Naive thymus-derived CD8-positive, alpha-beta T cell (primary cell): ENCODE measurements at places on chromosomes 11 and 22. TPM values are rescaled to one million over a fixed set of nuclear protein-coding genes. Genes with fewer than 3 reads are reported as not detected.

GRCh38 chr11:45262900-45263299 is 23.2 kb downstream of the SYT13 start:
- peaks cover 92% of the 10 kb centered on the region for H3K27me3 ChIP-seq
- no peak overlapping the region for H3K27ac ChIP-seq
- H3K36me3 ChIP-seq: no peaks in the 10 kb centered on the region
- no peaks in the 10 kb centered on the region for H3K4me1 ChIP-seq

FREY1 gene
- total RNA-seq: 3.4 TPM

- no peak overlapping the region for H3K27ac ChIP-seq
- no peak for DNase-seq
- H3K36me3 ChIP-seq: peaks cover 1% of the 10 kb centered on the region
- no peak overlapping the region for H3K4me3 ChIP-seq
- no peaks in the 10 kb centered on the region for H3K4me1 ChIP-seq
- peaks cover 39% of the 10 kb centered on the region for H3K27me3 ChIP-seq
Observed at GRCh38 chr22:47373648-47374272, 611.3 kb downstream of the TBC1D22A start.

TYMP gene
- 2.1 TPM for total RNA-seq

DNA sequence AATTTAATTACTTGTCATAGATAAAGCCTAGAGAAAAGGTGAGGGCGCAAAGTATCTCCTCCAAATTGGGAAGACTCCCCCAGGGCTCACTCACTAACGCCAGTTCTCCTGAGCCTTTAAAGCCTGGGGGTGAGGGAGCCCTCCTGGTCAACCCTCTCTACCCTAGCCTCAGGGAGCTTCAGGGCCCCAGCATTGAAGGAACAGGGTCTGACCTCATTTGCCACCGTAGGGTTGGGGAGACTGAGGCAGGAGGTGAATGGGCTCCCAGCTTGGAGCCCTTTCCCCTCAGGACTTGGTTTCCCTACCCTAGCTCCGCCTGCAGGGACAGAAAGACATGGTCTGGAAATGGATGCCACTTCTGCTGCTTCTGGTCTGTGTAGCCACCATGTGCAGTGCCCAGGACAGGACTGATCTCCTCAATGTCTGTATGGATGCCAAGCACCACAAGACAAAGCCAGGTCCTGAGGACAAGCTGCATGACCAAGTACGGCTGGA is 1.7 kb downstream of the FOLR2 start:
- DNase-seq: no peak
- H3K4me1 ChIP-seq: peaks cover 7% of the 10 kb centered on the region
- no peak overlapping the region for H3K27ac ChIP-seq
- peaks cover 12% of the 10 kb centered on the region for H3K27me3 ChIP-seq
- no peaks in the 10 kb centered on the region for H3K36me3 ChIP-seq
- no peak overlapping the region for H3K4me3 ChIP-seq
